ENCODE measurements at places on chromosomes 1 and 21.

DNA sequence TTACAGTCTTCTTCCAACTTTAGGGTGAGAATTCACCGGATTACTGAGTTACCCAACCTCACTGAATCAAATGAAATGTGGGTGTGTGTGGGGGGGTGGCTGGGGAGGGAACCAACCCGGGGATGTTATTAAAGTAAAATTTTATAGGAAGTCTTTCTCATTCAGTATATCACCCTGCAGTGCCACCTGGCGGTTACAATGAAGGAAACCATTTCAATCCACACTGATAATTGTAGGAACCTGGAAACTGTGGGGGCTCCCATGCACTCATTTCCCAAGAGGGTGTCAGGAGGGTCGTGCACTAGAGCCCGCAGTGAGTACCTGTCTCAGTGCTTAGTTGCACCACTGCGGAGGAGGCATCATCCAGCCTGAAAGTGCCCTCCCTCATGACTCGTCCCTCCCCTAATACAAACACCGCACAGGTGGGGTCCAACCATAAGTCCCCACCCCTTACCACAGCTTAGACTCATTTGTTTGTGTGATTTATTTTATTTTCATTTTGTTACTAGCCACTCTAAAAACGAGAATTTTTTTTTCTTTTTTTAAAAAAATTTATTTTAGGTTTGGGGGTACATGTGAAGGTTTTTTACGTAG is 29.1 kb upstream of the IGSF5 start:
- DNase-seq: peak; percentile 58

DNA sequence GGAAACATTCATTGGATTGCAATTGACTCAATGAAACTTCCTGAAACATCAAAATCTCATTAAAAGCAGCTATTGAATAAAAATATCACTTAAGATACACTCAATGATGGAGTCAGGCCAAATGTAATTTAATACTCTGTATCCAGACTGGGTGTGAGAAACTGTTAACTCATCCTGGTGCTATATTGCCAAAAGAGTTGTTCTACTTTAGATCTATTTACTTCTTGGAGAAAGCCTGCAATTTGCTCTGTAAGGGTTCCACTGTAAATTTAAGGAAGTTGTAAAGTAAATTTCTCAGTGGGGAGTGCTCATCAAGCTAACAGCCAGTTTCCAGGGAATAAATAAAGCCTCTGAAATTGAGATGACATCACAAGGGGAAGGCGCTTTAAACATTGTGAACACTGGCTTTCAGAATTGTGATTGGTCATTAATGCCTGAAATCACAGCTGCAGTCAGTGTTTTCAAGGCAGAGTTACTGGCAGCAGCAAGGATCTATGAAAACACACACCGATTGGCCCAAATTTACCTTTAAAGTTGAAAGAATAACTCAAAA is 91.4 kb downstream of the OLFM3 start:
- DNase-seq: no peak

- DNase-seq: no peak
These were observed 5.4 kb upstream of the IGSF8 start for GRCh38 chr1:160103658-160104408.

- DNase-seq: peak; percentile 11
These were observed 470.4 kb upstream of the B3GALT2 start for GRCh38 chr1:193656841-193657240.

GRCh38 chr21:34526618-34527290 is 14.7 kb upstream of the KCNE1 start:
- peak; percentile 96 for DNase-seq

GRCh38 chr1:193270996-193271395 is 84.6 kb upstream of the B3GALT2 start:
- DNase-seq: no peak

- peak; percentile 69 for DNase-seq
These were observed 7.2 kb downstream of the ZDHHC18 start for GRCh38 chr1:26833432-26834405.

DNA sequence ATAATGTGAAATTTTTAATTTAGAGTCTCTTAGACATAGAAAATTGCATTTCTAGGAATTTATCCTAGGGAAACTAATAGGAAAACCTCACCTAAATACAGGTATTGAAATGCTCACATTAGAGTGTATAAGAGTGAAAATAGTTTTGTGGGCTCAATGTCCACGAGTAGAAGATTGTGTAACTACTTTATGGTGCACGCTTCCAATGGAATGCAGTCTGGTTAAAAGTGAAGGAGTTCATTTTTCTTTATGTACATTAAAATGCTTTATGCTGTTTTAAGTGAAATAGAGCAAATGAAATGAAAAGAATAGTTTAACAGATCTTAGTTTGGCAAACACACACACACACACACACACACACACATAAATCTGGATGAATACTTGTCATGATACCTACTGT is 278.2 kb downstream of the USP25 start:
- DNase-seq: no peak

GRCh38 chr1:51265618-51266017 is 29.5 kb downstream of the RNF11 start:
- DNase-seq: no peak

- DNase-seq: no peak
These were observed 10.9 kb upstream of the VAV3 start for GRCh38 chr1:107975851-107976250.

DNA sequence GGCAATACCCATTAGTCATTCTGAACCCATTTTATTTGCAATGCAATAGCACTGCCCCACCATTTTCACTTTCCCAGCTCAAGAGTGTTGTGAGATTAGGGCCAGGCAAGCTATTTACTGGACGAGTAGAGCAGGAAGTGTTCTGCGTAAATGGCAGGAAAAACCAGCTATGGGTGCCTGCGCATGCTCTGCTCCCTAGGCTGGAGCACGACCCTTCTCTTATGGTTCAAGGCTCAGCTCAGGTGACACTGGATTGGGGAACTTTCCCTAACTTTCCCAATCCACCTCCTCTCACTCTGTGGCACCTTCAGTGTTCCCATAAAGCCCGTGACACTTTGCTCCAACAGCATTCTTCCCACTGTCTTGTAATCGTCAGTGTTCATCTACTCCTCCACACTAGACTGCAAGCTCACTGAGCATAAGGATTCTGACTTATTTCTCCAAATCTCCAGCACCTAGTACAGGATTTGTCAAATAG is 3.6 kb upstream of the MAN1A2 start:
- DNase-seq: no peak

- DNase-seq: no peak
These were observed 4.0 kb downstream of the ACAP3 start for GRCh38 chr1:1303736-1304135.

GRCh38 chr1:64437453-64437852 is 32.5 kb upstream of the CACHD1 start:
- DNase-seq: no peak

DNA sequence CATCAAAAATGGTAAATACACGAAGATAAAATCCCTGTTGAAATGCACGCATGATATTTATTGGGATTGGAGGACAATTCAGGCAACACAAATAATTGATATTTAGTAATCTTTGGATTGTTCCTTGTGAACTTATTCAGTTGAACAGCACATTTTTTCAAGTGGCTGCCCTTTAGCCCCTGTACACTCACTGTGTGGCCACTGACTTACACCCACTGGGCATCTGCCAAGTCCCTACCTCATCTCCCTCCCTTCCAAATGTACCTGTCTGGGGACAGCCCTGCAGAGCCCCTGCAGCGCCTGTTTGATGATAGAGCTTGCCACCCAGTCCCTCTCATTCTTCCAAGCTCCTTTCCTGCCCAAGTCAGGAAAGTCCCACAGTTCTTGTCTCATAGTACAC is 154.3 kb downstream of the GLUL start:
- no peak for DNase-seq

DNA sequence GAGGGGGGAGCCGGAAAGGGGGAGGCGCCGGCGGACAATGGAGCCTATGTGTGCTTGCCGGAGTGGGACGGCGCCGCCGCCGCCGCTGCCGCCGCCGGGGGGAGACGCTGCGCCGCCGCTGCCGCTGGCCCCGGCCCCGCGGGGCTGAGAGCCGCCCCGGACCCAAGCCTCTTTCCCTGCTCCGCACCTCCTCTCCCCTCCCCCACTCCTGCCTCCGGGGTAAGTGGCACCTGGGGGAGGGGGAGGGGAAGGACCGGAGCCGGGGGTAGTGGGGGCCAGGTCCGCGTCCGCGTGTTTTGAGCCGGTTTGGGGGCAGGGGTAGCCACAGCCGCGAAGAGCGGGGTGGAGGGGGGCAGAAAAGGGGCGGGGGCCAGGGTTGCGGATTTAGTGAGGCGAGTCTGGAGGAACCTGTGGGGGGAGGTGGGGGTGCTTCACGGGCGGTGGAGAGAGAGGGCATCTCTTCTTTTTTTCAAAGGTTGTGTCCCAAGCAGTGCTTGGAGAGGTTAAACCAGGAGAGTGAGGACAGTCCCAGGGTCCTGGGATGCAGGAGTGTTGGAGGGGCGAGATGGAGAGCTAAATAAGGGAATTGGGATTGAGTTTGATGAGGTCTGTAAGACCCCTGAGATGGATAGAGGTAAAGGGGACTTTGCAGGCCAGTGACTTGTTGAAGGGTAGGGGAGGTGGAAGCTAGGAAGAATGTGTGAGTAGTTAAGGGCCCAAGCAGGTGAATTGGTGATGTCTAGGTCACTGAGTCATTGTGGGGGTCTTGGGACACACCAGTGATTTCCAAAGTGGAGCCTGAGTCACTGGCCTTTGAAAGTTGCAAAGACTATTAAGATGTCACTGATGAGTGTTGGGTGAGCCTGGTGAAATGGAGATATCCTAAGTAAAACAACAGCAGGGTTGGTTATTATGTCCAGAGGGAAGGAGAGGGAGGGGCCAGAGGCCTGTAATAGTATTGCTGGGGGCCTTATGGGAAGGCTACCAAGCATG is 59.1 kb downstream of the BCL9 start:
- DNase-seq: no peak

DNA sequence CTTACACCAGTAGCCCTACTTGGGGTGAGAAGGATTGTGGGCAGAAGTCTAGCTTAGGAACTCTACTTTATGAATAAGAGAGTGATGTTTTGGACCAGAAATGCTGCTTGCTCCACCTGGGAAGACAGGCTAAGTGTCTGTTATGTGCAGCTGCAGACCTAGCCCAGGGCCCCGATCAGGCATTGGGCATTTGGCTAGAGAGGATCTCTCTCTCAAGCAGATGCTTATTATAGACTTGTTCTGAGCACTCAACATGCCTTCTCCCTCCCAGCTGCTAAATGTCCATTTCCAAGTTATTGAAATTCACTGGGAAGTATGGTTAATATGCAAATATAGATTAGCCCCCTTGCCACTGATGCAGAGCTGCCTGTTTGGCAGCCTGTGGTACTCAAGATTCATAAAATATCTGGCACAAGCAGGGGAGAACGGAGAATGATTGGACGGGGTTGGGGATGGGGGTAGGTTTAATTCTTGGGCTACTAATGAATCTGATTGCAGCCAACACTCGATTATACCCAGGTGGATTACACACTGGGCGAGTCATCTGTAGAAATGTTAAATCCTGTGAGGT is 115.9 kb downstream of the KCND3 start:
- DNase-seq: no peak

DNA sequence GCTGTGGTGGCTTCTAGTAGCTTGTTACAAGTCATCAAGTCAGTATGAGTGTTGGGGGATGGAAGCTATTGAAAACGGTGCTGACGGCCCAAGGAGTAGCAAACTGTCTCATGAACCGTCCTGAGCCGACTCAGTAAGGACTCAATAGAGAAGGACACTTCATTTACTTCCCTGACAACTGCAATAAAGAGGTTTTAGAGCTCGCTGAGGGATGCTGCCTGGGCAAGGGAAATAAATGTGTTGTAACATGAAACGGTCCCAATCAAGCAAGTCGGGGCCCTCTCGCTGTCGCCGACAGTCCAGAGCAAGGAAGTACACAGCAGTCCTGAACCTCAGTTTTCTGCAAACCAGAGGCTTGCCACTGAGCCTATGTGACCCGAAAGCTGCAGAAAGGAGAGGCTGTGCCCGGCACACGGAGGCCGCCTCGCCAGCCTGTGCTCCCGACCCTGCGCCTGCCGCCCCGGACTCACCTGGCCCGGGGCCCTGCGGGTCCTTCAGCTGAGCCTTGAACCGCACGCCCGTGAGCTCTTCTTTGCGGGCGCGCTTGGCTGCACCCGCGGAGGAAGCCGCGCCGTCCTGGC is 423 bp downstream of the URB1 start:
- no peak for DNase-seq

GRCh38 chr21:32386195-32386870 is 6.5 kb downstream of the URB1 start:
- no peak for DNase-seq

DNA sequence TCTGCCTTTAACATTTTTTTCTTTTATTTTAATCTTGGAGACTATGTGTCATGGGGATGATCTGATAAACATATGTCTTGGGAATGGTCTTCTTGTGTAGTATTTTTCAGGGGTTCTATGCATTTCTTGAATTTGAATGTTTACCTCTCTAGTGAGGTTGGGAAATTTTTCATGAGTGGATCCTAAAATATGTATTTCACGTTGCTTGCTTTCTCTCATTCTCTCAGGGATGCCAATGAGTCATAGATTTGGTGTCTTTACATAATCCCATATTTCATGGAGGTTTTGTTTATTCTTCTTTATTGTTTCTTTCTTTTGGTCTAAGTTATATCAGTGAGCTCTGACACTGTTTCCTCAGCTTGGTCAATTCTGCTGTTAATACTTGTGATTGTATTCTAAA is 1237.2 kb downstream of the PLA2G4A start:
- no peak for DNase-seq

DNA sequence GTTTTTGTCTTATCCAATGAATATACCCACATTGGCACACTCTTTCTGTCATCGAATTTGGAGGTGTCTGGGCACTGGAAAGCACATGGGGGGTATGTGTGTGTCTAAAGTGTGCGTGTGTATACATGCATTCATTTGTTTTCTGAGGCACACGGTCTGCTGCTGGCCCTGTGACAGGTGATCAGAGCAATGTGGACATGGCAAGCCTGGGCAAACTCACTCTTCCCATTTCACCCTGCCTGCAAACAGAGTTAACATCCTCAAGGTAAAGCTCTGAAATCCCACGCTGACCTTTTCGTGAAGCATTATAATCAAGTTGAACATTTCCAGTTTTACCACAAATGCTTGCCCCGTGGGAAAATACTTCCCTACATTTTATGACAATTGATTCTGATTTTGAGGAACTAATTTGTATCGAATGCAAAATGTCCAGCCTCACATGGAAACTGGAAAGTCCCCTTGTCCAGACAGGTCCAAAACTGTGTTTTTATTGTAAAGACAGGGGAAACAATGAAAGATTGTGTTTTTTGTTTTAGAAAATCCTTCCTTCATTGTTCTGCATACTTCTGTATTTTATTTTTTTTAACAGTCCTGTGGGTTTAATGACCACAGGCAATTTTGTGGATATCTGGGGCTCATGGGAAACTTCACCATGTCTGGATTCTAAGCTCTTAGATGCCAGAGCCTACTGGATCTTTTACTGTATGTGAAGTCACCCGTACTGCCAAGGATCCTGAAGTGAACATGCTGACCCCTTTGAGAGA is 160.9 kb downstream of the PBX1 start:
- DNase-seq: no peak

- DNase-seq: no peak
These were observed 271.5 kb downstream of the NFIA start for GRCh38 chr1:61353797-61354406.

All from small intestine (tissue), 16 donors.